ENCODE measurements at places on chromosomes 11 and 22.

- DNase-seq: peak; percentile 25
Observed at GRCh38 chr11:30446520-30446919, 123.6 kb downstream of the ARL14EP start.

GRCh38 chr11:11027288-11027687 is 169.4 kb upstream of the ZBED5 start:
- no peak for DNase-seq

- DNase-seq: no peak
Observed at GRCh38 chr11:131624531-131624930, 254.1 kb downstream of the NTM start.

- DNase-seq: peak; percentile 38
Observed at GRCh38 chr11:111565114-111565720, 24.7 kb downstream of the LAYN start.

DNA sequence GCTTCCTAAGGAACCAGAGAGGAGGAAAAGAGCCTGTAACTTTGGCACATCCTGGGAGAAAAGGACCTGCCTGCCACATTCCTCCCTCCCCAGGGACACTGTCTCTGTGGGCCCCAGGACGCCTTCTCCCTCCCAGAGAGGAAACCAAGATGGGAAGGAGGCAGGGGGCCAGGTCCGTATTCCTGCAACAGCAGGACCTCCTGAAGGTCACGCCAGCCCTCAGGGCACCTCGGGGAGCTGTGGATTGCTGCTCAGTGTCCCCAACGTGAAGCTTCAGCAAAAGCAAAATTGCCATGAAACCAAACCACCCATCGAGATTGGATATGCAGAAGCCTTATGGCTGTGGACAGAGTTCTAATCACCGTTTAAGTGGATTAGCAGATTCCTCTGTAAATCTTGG is 86.7 kb downstream of the ARHGAP8 start:
- DNase-seq: no peak

- DNase-seq: no peak
Observed at GRCh38 chr11:132409573-132410355, 1039.3 kb downstream of the NTM start.

Data from DMS79 (cell line).